ENCODE measurements at places on chromosomes 11 and 22.

- DNase-seq, result no peak
Observed at GRCh38 chr11:109197656-109198055, 224.3 kb upstream of the C11orf87 start.

DNA sequence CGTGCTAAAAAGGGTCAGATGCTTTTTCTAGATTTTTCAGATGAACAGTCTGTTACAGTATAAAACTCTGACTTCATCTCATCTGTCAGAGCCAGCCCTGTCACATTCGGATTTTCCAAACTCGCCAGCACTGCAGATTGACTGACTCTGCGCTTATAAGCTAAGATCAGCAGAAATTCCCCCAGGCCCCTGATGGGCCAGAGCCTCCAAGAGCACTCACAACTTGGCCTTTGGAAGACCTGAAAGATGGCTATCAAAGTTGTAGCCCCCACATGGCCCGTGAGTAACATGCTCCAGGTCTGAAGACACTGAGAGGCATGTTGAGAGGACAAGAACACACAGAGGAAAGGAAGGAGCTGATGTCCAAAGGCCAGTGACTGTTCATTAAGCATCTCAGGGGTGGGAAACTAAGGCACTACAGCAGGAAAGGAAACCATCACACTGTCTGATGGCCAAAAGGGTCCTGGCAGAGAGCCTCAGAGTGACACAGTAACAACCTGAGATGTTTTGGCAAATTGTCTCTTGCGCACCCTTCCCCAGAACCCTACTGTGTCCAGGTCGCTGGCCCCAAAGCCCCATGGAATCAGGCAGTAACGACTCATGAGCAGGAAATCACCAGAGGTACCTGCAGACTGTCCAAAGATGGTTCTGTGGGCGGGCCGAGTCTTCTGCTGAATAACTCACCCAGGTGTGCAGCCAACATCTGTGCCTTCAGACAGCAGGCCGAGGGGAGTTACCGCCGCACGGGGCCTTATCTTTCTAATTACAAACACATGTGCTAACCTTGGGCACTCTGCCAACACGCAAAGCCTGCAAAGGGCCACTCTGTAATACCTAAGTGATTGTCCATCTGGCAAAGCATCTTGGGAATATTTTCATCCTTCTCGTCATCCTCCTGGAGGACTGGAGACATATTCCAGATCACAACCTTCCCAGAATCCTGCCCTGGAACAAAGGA, 23.6 kb downstream of the HIRA start:
- DNase-seq, result no peak

DNA sequence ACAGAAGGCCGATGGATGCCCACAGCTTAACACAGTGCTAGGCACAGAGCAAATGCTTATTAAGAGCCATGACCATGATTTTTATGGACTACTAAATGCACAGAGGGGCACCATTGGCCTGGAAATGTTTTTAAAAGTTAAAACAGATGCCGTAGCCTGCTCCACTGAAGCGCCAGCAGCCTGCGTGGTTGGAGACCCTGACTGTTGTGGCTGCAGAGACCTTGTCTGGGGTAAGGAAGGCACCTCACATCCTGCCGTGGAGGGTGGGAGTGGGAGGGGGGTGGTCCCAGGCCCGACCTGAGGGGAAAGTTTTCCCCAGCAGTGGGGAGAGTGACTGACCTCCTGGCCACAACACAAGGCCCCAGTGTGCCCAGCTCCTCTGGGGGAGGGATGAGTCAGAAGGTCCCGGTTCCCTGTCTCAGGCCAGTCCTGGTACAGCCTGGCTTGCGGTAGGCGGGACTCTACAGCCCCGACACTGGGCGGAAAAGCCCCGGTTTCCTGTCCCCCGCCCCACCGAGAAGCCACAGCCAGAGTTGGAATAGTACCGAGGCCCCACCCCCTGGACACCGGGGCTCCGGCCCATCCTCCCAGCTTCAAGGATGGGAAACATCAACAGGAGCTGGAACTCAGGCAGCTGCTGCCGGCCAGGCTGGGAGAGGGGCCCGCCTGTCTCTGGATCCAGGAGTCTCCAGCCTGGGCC, 7.0 kb downstream of the CHST1 start:
- no peak for DNase-seq

- no peak for DNase-seq
Observed at GRCh38 chr11:6203327-6203726, 2.0 kb upstream of the C11orf42 start.

DNA sequence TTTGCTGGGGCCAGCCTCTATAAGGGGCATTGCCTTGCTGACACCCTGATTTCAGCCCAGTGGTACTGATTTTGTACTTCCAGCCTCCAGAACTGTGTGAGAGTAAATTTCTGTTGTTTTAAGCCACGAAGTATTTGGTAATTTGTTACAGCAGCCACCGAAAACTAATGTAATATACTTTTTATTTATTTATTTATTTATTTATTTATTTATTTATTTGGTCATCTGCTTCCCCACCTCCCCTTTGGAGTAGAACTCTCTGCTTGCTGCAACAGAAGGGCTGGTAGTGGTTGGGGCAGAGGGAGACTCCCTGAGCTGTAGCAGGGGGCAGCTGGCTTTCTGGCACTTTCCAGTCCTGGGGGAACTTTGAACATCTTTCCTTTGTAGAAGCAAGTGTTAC, 128.4 kb upstream of the RAG2 start:
- no peak for DNase-seq

DNA sequence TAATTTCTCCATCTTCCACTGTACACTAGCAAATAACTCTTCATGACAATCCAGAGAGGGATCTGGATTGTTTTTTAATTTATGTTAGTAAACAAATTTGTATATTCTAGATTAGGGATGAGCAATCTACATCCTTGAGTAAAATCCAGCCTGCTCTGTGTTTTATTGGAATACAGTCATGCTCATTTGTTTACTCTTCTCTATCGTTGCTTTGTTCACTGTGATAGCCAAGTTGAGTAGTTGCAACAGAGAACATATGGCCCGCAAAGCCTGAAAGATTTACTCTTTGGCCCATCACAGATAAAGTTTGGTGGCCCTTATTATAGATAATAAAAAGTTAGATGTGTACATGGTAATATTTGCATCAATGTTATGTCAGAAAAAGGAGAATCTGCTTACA, 6.2 kb upstream of the BLID start:
- no peak for DNase-seq

- DNase-seq, result no peak
Observed at GRCh38 chr11:23632293-23632692, 772.0 kb upstream of the CCDC179 start.

DNA sequence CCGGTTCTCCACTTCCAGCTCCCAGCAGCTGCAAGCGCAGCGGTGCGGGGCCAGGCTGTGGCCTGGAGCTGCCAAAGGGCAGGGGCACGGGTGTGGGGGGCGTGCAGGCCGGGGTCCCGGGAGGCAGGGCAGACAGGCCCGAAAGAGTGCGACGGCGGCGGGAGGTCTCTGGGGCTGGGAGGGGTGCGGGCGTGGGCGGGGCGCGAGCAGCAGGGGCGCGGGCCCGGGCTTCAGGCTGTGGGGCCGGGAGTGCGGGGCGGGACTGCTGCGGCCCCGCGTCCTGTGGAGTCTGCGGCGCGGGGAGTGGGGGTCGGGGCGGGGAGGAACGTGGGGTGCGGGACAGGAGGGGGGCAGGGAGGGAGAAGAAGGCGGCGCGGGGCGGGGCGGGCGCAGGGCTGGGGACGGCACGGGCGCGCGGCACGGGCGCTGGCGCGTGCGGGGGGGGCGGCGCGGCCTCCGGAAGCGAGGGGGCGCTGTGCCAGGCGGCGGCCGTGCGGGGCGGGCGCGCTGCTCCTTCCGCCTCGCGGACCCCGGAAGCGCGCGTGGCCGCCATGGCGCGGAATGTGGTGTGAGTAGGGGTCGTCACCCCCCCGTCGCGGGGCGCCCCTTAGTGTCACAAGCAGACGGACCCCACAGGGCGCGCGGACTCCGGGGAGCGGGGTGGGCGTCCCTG, at the start of gene MRPL23:
MRPL23 (plus strand) TSS at position 521 of the 673 bp plus-strand sequence; CDS start at position 552, 31 bp downstream.
- no peak for DNase-seq

- DNase-seq, result no peak
Observed at GRCh38 chr11:19714387-19715363, 2.0 kb downstream of the NAV2 start.

DNA sequence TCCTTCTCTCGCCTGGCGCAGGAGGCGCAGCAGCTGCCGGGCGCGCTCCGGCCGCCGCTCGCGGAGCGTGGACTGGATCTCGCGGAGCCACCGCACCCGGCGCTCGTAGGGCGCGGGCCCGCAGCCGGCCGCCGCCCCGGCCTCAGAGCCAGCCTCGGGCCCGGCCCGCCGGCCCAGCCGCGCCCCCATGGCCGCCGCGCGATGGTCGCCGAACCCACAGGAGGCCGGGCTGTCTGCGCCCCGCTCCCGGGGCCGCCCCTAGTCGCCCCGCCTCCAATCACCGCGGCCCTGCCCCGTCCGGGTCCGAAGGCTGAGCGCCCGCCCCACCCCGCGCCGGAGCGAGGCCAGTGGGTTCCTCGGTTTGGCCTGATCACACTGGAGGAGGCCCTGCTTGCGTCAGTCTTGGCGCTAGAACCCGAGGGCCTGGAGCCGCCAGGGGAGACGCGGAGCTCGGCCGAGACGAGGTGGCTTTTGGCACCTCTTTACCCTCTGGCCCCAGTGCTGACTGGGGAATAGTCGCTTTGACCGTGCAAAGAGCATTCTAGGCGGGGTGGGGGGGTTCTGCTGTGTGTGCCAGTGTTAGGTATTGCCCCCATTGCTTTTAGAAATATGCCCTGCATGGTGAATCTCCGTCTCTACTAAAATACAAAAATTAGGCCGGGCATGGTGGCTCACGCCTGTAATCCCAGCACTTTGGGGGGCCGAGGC, at the start of gene LRRC75B:
LRRC75B (minus strand) TSS at position 223 of the 708 bp plus-strand sequence; CDS start at position 189, 34 bp downstream.
- DNase-seq, result peak; percentile 59

- no peak for DNase-seq
Observed at GRCh38 chr22:23847991-23848864, 9.4 kb upstream of the DERL3 start.

DNA sequence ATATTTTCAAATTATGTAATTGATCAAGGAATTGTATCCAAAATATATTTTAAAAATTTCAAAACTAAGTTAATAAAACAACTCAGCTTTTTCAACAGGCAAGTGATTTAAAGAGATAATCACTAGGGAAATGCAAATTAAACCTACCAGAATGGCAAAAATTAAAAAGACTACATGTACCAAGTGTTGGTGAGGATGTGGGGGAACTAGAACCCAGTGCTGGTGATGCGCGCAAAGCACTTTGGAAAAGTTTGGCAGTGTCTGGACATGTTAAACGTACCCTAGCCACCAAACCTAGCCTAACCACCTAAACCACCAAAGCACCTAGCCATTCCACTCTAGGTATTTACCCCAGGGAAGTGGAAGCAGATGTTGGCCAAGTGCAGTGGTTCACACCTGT, 22.9 kb downstream of the PACSIN2 start:
- no peak for DNase-seq

DNA sequence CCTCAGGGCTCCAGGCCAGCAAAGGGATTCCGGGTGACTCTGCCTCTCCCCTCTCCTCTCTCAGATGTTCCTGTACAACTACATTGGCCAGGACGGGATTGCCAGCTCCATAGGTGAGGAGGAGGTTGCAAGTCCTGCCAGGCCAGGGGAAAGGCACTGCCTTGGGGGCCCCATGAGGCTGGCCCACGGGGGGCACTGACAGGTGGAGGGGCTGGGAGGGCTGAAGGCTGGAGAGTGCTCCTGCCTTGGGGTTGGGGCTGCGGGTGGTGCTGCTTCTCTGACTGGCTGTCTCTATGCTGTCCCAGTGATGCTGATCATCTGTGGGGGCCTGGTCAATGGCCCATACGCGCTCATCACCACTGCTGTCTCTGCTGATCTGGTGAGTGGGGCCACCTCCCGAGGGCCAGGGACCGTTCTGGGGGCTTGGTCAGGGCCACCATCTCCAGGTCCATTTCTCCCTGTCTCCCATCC, 21.7 kb downstream of the SLC37A2 start:
- no peak for DNase-seq

DNA sequence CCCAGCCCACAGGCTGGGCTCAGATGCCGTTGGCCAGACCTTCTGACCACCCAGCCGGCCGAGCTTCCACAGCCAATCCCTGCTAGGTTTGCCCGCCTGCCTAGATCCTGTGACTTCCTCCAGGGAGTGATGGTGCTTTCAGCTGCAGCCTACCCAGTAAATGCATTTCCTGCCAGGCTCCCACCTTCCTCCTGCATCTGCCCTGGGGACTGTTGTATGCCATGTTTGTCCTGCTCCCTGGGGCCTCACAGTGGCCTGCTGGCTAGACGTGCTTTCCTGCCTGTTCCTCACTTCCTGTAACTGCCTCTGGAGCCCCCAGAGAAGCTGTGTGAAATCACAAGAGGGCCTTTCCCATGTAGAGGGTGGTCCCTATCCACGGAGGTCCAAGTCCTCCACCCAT, 86.2 kb downstream of the GALNT18 start:
- DNase-seq, result no peak

- DNase-seq, result no peak
Observed at GRCh38 chr11:16114978-16115871, 241.1 kb downstream of the SOX6 start.

DNA sequence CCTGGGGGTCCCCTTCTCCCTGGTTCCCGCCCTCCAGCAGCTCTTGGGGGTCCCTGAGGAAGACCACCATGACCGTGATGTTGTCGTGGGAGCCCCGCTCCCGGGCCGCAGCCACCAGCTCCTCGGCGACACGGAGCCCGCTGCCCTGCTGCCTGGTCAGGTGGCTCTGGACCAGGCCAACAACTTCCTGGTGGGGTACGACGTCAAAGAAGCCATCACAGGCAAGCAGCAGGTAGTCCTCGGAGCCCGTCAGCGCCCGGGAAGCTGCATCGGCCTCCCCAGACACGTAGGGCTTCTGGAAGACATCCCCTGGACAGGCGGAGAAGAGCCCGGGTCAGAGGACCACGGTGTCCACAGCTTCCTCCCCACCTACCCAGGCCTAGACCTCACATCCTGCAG, 29.5 kb downstream of the PPM1F start:
- no peak for DNase-seq

DNA sequence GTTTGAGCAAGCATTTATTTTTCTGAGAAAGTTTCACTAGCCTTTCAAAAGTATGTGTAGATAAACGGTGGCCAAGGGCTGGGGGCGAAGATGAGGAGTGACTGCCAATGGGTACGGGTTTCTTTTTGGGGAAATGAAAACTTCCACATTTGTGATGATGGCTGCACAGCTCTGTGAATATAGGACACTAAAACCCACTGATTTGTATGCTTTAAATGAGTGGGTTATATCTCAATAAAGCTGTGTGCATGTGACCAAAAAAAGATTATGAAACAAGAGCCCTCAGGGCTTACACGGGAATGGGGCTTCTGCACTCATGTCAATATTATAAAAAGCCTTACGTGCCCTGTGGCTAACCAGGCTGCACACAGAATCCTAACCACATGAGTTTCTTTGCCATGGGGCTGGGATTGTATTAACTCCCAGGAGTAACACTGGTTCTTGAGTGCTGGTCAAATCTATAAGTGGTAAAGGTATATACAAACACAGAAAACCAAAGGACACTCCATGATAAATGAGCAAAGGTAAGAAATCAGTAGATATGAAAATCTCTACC, 31.3 kb downstream of the ABCC8 start:
- no peak for DNase-seq

Measured in activated T-cell treated with anti-CD3 and anti-CD28 coated beads, Interleukin-2, amount 50 U/mL, for 24 hours (primary cell).